ENCODE measurements at places on chromosomes 1 and 21. TPM values are rescaled to one million over a fixed set of nuclear protein-coding genes. Genes with fewer than 3 reads are reported as not detected.

Gene GUCA2B
- total RNA-seq, result not detected

Gene PPFIA4
- total RNA-seq, result 56.4 TPM

Gene PRKAA2
- 0.02 TPM for total RNA-seq

Gene ERICH3
- not detected for total RNA-seq

DNA sequence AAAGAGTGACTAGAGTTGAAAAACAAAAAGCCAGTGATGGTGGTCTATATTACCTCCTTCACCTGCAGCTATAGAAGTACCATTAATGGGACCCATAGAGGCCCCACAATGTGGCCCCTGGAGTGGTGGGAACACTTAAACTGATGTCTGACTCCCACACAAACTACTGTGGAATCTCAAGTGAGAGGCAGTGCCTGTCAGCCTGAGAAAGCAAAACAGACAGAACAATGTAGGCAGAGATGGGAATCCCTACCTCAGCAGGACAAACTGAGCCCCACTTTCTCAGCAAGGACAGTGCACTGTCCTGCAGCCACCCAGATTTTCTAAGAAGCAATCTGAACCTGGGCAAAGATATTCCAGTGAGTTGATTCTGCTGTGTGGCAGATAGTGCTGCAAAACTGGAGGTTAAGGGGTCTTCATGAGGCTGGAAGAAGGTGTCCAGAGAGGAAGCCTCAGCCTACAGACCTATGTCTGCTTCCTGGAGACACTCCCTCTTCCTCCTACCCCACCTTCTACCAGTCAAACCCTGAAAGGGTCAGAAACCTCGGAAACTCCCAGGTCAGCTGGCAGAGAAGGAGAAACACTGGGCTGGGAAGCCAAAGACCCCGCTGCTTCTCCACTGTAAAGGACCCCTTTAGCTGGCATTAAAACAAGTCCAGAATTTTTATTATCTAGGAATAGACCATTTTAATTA is 228.7 kb downstream of the C1orf94 start:
- H3K27ac ChIP-seq, result no peak overlapping the region
- H3K27me3 ChIP-seq, result peaks cover 2% of the 10 kb centered on the region
- H3K36me3 ChIP-seq, result no peaks in the 10 kb centered on the region
- DNase-seq, result no peak
- no peaks in the 10 kb centered on the region for H3K4me1 ChIP-seq

DNA sequence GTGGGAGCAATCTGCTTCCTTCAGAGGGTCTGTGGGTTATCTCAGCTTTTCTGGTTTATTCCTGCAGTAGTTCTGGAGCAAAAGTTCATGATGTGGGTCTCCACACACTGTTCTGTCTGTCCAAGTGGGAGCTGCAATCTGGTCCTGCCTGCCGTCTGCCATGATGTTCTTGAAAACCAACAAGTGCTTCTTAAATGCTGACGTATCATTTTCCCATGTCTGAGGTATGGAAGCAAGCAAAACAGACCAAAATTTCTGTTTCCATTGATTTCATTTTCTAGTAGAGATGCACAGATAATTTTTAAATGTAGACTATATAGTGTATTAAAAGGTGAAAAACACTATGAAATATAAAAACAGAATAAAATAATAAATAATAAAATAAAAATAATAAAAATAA is 65.2 kb downstream of the SERINC2 start:
- DNase-seq, result no peak
- H3K4me1 ChIP-seq, result peaks cover 3% of the 10 kb centered on the region
- H3K36me3 ChIP-seq, result no peaks in the 10 kb centered on the region
- H3K27ac ChIP-seq, result no peak overlapping the region

- H3K27ac ChIP-seq, result no peak overlapping the region
- DNase-seq, result no peak
- H3K36me3 ChIP-seq, result peaks cover 39% of the 10 kb centered on the region
- no peak overlapping the region for H3K4me3 ChIP-seq
- H3K27me3 ChIP-seq, result no peaks in the 10 kb centered on the region
These were observed 6.1 kb downstream of the STX6 start for GRCh38 chr1:181016563-181016962.

GRCh38 chr1:147504801-147505311 is 36.4 kb upstream of the BCL9 start:
- no peak overlapping the region for H3K27ac ChIP-seq
- no peaks in the 10 kb centered on the region for H3K36me3 ChIP-seq
- H3K27me3 ChIP-seq, result no peaks in the 10 kb centered on the region
- H3K4me1 ChIP-seq, result no peaks in the 10 kb centered on the region
- H3K4me3 ChIP-seq, result no peak overlapping the region

DNA sequence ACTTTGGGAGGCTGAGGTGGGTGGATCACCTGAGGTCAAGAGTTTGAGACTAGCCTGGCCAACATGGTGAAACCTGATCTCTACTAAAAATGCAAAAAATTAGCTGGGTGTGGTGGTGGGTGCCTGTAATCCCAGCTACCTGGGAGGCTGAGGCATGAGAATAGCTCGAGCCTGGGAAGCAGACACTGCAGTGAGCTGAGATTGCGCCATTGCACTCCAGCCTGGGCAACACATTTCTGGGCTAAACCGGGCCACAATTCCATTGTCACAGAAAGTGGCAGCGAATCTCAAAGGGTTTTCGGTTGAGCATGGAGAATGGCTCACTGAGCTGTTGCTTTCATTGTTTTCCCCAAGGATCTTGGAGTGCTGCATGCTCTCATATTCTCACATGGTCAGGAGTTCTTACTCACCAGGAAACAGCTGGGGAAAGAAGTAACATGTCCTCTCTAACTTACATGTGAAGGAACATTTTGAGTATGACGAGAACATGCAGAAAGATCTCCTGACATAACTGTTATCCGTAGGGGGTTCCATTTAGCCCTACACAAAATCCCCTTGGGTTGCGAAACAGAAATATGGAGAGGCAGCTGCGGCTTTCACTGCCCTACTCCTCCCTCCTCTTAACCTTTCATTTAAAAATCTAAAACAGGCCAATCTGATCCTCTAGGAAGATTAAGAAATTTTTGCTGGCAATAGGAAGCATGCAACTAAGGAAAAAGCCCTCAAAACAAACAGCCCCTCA is 341.1 kb downstream of the PCP4 start:
- no peak overlapping the region for H3K27ac ChIP-seq
- DNase-seq, result no peak

DNA sequence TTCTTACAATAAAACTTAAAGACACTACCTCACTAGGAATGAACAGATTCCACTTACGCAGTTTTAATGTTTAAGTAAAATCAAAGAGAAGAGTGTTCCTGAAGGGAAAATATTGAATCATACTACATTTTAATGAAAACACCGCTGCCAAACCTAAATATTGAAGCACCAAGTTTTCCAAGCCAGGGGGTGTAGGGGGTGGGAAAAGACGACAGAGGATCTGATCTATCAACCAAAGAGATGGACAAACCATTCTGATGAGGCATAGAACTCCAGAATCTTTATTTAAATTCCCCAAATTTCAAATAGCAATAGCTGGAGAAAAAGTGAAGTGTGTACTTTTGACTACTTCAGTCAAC is 1.2 kb downstream of the ELK4 start:
- peak overlapping the region; percentile 95 for H3K4me3 ChIP-seq
- H3K36me3 ChIP-seq, result peaks cover 18% of the 10 kb centered on the region
- H3K27me3 ChIP-seq, result no peaks in the 10 kb centered on the region
- peak overlapping the region; percentile 99 for H3K27ac ChIP-seq
- H3K4me1 ChIP-seq, result peaks cover 44% of the 10 kb centered on the region
- DNase-seq, result no peak

DNA sequence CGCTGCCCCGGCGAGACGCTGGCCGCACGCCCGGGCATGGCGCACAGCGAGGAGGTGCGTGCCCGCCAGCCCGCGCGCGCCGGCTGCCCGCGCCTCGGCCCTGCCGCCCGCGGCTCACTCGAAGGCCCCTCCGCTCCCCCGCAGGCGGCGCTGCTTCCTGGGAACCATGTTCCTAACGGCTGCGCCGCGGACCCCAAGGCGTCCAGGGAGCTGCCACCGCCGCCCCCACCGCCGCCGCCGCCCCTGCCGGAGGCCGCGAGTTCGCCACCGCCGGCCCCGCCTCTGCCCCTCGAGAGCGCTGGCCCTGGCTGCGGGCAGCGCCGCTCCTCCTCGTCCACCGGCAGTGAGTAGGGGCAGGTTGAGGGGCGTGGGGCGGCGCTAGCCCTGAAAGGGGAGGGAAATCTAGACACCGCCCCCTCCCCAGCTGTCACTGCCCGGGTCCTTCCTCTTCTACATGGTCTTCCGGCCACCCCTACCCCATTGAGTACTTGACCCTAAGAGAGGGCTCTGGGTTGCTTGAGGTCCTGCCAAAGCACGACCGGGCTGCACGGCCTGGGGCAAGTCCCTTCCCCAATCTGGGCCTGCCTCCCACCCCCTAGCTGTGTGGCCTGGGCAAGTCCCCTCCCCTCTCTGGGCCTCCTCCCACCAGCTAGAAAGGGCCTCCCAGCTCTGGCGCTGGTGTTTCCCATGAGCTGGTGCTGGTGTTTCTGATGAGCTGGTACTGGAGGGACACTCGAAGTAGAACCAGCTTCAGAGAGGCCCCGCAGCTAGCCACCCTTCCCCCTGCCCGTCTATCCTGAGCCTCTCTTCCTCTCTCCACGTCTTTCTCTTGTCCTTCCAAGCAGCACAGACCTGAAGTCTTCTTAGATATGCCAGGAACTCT is 17.0 kb downstream of the TNFRSF25 start:
- no peaks in the 10 kb centered on the region for H3K36me3 ChIP-seq
- no peak overlapping the region for H3K4me3 ChIP-seq
- peak; percentile 49 for DNase-seq
- no peak overlapping the region for H3K27ac ChIP-seq
- H3K27me3 ChIP-seq, result peaks cover 44% of the 10 kb centered on the region

- H3K4me3 ChIP-seq, result no peak overlapping the region
- DNase-seq, result no peak
- no peaks in the 10 kb centered on the region for H3K27me3 ChIP-seq
These were observed 25.1 kb upstream of the CLIC4 start for GRCh38 chr1:24720152-24720551.
